Amniotic epithelial cell (primary cell): ENCODE measurements at places on chromosomes 2 and 18.
A peak's percentile ranks its signal among the peaks of the same experiment; 100 is the strongest.

DNA sequence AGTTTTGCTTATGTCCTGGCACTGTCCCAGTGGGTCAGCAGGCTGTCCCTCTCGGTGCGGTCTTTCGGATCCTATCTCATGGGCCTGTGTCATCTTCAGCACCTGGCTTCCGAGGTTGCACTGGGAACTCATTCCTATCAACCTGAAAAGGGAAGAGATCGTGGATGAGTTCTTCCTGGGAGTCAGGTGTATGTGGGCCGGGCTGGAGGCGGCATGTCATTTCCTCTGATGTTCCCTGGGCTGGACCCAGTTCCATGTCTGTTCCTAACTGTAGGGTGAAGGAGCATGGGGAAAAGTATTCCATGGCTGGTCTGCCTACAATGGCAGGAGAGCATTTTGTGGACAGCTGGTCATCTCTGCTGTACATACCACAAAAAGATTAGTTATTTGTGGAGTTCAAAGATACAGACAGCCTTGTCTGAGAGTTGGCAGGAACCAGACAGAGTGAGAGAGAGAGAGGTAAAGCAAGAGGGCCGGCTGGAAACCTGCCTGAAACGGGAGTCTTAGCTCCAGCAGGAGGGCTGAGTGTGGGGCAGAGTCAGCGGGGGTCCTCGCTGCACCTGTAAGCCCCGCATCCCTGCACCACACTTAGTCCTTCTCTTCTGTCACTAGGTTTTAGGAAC lies 25.2 kb downstream of the FAM228A start:
- peak; percentile 4 for DNase-seq

DNA sequence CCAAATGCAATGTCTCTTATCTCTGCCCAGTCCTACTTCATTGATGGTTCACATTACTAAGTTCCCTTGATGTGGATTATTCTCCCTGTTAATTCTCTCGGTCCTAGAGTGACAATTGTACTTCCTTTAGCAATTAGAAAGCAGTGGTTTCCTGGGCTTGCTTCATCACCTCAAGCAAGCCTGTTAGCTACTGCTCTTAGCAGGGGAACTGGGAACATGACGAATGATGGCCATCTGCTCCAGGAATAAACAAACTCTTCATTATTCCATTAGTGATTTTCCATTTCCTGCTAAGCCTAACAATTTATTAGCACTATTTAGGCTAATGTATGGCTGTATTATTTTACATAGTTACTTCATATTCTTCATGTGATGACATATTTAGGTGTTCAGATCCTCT lies 331.8 kb downstream of the MTX2 start:
- no peak for DNase-seq

- DNase-seq = peak; percentile 66
Measured at GRCh38 chr2:18474700-18475099, 85.8 kb downstream of the RDH14 start.

DNA sequence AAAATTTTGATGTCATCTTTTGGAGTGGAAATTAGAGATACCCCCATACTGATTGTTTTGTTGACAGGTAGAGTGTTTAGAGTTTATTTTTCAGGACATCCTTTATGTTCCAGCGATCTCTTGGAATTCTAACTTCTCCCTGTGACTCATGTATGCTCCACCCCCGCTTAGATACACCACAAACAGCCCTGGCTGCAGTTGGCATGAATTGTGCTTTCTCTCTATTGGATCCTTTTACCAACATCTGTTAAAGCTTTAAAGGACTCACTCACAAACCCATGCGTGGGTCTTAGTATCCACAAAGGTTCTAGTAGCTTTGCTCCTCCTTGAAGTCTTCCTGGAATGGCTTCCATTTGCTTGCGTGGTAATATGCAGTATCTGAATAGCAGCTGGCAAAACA lies 409.5 kb upstream of the POU3F3 start:
- DNase-seq = no peak

DNA sequence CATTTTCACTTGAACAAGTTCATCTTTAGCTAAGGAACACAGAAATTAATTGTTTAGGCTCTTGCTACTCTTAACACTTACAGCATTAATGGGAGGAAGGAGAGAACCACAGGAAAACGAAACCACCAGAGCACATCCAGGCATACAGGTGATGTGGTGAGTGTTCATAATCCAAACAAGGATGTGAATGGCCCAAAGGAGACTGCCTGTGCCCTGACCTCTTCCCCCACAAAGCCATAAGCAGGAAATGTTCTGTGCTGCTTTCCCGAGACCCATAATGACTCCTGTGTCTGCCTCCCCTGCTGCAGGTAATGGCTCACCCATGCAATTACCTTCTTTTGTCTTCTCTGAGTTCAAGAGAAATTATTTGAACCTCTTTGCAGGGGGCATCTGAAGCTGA lies 295.9 kb upstream of the LINC00305 start:
- no peak for DNase-seq

GRCh38 chr2:32824070-32824809 lies 122.5 kb upstream of the LTBP1 start:
- peak; percentile 27 for DNase-seq

GRCh38 chr2:144102386-144102785 lies 417.5 kb downstream of the ZEB2 start:
- no peak for DNase-seq

DNA sequence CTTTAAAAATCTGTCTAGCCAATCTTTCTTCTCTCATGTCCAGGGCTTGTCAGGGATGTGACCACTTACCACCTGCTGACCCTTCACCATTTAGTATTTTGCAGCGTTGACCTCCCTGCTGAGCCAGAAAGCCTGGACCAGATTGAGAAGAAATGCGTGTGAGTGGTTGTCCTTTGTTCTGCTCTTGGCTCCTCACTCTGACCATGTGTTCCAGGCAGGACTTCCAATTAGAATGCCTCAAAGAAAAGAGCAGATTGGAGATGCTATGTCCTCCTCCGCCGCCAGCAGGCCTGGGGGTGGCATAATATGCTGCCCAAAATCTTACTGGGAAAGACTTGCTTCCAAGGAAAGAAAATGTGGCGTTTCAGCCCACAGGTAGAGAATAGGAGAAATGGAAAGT lies 894.1 kb downstream of the SLC4A3 start:
- DNase-seq = no peak

DNA sequence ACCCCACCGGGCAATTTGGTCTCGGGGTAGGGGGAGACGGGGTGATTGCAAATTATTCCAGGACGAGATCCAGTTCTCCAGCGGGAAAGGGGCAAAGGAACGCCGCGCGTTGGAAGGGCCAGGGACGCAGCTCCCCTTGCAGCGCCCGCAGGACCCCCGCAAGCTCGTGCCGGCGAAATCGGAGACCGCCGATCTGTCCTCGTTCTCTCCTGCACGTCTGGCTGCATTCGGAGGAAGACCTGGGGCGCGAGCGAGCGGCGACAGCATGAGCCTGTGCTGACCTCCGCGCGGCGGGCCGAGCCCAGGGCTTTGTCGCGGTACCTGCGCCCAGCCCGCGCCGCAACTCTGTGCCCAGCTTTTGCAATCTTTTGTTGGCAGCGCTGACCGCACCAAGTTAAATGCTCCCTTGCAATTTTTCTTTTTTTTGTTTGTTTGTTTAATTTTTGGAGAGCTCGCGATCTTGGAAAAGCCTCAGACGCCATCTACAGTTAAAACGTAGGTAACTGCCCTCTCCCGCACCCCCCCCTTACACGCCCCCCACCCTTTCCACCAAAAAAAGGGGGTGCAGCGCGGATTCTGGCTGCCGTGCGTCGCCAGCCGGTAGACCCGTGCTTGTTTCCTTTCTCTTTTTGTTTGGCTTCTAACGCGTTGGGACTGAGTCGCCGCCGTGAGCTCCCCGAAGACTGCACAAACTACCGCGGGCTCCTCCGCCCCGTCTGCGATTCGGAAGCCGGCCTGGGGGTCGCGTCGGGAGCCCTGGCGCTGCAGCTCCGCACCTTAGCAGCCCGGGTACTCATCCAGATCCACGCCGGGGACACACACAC lies 667 bp downstream of the TRIB2 start:
- DNase-seq = peak; percentile 70

GRCh38 chr2:122263746-122264145 lies 508.3 kb downstream of the TSN start:
- no peak for DNase-seq

- no peak for DNase-seq
Measured at GRCh38 chr2:24859968-24860600, 60.0 kb downstream of the ADCY3 start.

DNA sequence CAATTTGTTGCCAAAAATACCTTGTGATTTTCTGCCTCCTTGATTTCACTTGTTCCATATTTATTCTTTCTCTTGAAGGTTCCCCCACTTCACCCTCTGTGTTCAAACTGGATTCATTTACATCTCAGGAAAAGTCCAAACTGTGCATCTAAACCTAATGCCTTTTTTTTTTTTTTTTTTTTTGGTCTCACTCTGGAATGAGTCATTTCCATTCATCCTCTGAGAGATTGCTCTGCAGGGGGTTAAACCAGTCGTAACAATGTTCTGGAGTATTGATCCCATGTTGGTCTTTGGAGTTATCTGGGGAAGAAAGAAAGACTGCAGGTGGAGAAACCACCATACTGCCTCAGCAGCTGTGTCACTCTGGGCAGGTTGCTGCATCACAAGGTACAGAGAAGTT lies 119.7 kb downstream of the TACR1 start:
- DNase-seq = no peak

DNA sequence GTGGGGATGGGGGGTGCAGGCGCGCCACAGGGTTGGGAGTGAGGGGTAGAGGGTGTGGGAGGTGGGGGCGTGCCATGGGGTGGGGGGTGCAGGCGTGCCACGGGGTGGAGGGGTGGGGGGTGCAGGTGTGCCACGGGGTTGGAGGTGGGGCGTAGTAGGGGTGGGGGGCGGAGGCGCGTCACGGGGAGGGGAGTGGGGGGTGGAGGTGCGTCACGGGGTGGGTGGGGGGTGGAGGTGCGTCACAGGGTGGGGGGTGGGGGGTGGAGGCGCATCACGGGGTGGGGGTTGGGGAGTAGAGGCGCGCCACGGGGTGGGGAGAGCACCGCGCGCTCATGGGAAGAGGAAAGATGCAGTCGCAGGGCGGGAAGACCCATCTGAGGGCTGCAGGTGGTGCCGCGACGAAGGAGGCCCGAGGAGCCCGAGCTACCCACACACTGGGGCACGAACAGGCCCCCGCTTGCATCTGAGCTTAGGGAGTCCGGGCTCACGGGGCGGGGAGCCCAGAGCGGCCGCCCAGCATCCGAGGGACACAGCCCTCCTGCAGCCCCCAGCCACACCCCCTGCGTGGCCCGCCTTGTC lies 37.5 kb downstream of the SNED1 start:
- DNase-seq = no peak

GRCh38 chr2:139721411-139721995 lies 941.3 kb upstream of the NXPH2 start:
- no peak for DNase-seq

DNA sequence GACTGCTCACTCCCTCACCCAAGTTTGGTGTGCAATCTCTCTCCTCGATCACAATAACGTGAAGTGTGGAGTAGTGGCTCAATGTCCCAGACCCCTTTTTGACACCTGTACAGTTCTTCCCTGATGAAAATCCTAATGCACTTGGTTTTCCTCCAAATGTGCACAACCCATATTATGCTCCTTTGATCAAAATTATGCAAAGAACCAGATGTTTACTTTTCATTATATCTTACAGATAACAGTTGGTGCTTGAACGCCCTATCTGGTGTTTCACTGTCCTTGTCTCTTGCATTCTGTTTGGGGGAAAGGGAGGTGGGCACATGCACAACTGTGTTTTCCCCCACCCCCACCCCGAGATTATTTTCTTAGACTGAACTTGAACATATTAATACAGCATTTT lies 85.0 kb upstream of the CREB1 start:
- no peak for DNase-seq

- DNase-seq = no peak
Measured at GRCh38 chr2:182207049-182207746, 219.6 kb downstream of the PDE1A start.

DNA sequence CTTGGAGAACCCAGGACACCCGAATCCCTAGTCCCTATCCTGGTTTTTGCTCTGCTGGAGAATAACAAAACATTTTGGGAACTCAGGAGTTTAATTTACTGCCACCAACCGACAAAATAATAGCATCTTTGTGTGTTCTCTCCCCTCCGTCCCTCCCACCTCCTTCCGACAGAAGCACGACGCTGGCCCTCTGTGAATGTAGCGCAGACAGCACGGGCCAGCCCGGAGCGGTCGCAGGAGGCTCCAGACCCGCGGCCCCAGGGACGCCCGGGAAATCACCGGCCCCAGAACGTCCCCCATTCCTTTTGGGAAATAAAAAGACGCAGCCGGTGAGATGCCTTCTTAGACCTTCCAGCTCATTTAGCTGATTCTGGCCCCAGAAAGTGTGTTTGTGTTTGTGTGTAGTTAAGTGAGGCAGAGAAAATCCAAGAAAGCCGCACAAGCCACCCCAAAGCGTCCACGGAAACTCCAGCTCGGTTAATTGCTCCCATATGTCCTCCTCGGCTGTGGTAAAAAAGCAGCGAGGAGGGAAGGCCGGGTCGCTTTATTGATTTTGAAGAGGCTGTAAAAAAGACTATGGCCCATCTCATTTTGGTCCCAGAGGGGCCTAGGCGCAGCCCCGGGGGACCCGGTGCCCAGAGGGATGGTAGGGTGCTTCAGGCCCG lies 577 bp upstream of the TANC1 start:
- peak; percentile 22 for DNase-seq

- DNase-seq = peak; percentile 63
Measured at GRCh38 chr18:31657823-31658669, 26.3 kb downstream of the B4GALT6 start.

DNA sequence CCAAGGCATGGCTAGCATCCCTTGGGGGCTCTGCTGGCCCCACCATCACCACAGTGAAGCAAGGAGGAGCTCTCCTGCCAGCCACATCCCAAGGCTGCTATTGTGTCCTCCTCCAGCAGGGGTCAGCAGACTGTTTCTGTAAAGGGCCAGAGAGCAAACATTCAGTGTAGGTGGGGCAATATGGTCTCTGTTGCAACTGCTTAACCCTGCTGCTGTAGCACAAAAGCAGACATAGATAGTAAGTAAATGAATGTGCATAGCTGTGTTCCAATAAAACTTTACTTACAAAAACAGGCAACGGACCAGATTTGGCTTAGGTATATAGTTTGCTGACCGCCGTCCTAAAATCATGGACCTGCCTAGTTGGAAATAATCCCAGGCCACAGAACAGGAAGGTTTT lies 36.4 kb upstream of the ZBTB7C start:
- DNase-seq = peak; percentile 94

GRCh38 chr2:32910883-32911598 lies 35.7 kb upstream of the LTBP1 start:
- DNase-seq = no peak

GRCh38 chr2:149926149-149926548 lies 338.6 kb upstream of the MMADHC start:
- no peak for DNase-seq

- DNase-seq = no peak
Measured at GRCh38 chr2:172564376-172564775, 8.5 kb downstream of the PDK1 start.
